ENCODE measurements at places on chromosomes 2 and 18.

GRCh38 chr18:22930089-22930713, 2.9 kb upstream of the RBBP8 start:
- peak; percentile 18 for DNase-seq

DNA sequence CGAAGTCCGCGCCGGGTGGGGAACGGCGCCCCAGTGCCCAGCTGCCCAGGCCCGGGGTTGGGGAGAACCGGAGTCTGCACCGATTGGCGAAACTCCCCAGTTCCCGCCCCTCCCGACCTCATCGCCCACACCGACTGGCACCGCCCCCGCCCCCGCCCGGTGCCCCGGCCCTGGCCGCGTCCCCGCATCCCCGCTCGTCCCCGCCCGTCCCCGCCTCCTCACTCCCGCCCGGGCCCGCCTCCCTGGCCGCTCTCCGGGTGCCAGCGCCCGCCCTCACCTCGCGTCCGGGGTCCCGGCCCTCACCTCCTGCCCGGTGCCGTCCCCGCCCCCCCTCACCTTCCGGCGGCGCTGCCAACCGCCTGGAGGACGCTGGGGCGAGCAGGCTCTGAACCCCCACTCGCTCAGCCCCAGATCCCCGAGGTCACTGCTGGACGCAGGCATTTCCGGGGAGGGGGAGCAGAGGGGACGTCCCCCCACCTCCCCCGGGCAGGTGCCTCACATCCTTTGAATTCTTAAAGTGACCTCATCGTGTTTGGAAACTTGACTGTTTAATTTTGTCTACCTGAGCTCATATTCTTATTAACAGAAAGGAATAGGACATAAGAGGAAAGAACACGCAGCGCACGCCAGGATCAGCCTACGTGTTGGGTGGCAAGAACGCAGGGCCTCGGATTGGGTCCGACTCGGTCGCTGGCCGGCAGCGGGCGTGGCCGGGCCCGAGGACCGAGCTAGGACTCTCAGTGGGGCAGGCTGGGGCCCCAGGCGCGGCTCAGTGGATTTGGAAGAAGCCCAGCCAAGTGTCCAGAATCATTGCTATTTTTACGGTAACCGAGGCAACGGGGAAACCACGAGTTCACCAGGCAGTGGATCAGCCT, at the start of gene FAM110C:
Gene FAM110C (minus strand): TSS at position 35 of the 875 bp plus-strand sequence. CDS start 120 bp downstream, outside the sequence.
- DNase-seq: no peak

GRCh38 chr2:55431982-55432627, 12.4 kb upstream of the CCDC88A start:
- DNase-seq: no peak

DNA sequence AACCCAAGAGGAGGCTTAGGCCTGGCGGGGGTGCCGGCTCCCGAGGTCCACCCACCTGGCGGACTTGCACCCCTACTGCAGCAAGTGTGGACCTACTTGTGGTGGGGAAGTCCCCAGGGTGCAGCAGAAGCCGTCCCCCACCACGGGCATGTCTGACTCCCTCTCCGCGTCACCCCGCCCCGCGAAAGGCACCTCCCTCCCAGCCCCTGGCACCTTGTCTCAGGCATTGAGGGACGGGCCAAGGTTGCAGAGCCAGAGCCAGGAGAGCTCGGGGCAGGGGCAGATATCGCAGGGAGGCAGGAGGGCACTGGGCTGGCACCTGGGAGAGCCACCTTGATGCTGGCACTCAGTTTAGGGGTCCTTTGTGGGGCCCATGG, 19.0 kb downstream of the CROCC2 start:
- no peak for DNase-seq

- DNase-seq: no peak
Measured at GRCh38 chr18:57579934-57580333, 6.6 kb downstream of the FECH start.

- DNase-seq: no peak
Measured at GRCh38 chr2:170088776-170089175, 89.2 kb upstream of the MYO3B start.

DNA sequence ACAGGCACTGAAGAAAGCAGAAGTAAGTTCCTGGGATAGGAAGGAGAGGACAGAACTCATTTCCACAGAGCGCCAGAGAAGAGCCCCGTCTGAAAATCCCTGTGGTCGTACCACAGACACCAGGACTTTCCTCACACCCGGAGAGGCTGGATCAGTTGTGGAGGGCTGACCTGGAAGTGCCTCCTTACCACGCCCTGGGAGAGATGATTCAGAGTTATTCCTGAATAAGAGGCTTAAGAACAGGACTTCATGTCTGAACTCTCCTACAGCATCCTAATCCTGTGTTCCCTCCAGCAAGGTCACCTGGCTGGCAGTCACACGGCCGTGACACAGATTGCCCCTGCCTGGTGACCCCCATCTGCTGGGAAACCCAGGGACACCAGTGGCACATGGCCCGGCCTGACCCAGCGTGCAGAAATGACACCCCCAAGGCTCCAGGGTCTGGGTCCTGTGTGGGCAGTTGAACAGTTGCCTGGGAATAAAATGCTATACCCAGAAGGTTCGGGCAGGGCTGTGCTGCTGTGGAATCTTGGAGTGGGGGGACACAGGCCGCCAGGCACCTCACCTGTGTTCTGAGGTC, 105.9 kb downstream of the PXDN start:
- DNase-seq: no peak

GRCh38 chr2:74736589-74736988, 82.5 kb downstream of the SEMA4F start:
- DNase-seq: no peak

DNA sequence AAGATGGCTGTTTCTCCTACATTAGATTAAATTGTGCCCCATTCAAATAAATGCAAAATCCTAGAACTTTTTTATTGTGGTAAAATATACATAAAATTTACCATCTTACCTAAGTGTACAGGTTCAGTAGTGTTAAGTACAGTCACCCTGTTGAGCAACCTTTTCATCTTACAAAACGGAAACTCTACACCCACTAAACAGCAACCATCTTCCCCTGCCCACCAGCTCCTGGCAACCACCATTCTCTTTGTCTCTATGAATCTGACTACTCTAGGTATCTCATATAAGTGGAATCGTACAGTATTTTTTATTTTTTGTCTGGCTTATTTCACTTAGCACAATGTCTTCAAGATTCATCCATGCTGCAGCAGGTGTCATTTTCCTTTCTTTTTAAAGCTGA, 53.0 kb downstream of the ASXL2 start:
- no peak for DNase-seq

GRCh38 chr2:68948710-68949109, 4.0 kb downstream of the GKN2 start:
- DNase-seq: no peak

DNA sequence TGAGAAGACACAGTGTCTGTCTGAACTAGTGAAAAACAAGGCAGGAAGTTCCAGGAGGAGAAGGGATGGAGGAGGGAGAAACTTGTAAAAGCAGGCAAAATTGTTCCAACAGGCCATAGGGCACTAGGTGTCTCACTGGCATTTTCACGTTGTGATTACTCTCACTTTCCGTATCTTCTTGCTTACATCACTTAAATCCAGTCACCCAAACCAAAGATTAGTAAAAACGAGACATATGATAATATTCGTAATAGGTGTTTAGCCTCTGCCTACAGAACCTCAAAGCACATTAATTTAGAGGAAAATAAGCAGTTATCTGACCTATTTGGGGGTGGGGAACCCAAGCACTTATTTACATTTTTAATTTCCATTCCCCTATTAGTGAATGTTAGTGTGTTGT, 78.3 kb downstream of the POU3F3 start:
- no peak for DNase-seq

GRCh38 chr2:226011716-226012450, 612.4 kb downstream of the NYAP2 start:
- no peak for DNase-seq

DNA sequence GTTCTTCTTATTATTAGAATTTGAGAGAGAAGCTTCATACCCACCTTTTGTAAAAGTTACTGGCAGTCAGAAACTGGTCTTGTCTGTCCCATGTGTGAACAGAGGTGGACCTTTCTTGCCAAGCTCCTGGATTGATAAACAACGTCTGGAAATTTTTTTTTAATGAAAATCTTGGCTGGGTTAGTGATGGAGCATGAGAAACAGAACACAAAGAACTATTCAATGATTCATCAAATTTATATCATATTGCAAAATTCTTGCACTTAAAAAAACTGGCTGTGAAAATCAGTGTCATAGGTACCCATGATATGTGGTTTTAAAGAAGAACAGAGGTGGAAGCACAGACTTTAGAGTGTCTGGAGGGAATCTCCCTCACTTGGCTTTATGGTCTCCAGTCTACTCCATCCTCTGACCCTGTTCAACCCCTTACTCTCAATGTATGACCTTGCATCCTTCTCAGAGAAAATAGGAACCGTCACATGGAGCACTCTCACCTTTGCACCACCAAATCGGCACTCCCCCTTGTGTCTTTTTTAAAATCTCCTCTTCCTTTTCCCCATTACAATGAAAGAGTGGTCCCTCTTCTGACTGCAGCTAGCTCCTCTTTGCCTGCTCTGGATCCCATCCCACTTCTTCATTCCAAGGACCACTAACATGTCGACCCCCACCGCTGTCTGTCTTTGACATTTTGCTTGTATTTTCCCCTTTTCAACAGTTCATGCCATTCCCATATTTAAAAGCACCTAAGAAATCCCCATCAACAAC, 58.2 kb downstream of the COPS8 start:
- DNase-seq: no peak

GRCh38 chr2:231394211-231395141, 1.0 kb upstream of the B3GNT7 start:
- no peak for DNase-seq
